Right ventricle myocardium inferior (tissue), 1 donor: ENCODE measurements at places on chromosomes 4 and X. TPM values are rescaled to one million over a fixed set of nuclear protein-coding genes. Genes with fewer than 3 reads are reported as not detected.

- DNase-seq = no peak
Measured at GRCh38 chrX:10851809-10852208, 231.4 kb upstream of the MID1 start.

DNA sequence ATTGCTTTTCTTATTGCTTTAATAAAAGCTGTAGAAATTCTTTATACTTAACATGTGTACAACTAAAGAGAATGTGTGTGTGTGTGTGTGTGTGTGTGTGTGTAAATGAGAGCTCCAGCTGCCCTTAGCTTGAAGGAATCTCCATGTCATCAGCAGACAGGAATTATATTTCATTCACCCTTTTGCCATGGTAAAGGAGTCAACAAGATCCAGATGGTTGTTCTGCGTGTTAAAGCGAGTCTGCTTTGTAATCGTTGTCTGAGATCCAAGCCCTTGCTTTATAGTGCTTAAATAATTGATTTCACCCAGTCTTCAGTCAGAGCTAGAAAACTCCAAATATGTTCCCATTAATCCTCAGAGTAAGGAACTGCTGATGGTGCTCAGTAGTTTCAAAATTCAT, 285.5 kb downstream of the PDGFC start:
- DNase-seq = no peak

DNA sequence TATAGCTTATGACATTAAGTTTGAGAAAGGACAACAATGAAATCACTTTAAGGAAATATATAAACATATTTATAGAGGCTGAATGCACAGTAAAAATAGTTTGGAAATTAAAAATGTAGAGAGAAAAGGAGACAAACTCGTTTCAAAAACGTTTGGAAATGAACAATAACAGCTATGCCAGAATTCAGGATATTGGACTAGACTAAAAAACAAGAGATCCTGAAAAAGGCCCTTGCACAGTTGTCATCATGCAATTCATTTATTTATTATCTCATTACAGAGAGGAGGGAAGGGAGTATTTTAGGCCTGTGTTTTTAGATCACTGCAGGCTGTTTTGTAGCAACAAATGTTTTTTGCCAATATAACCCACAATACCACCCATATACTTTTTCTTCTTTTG, 527.2 kb downstream of the ADGRL3 start:
- DNase-seq = no peak

Gene MAGEC3
- not detected for total RNA-seq
